ENCODE measurements at places on chromosomes 2 and 18.

DNA sequence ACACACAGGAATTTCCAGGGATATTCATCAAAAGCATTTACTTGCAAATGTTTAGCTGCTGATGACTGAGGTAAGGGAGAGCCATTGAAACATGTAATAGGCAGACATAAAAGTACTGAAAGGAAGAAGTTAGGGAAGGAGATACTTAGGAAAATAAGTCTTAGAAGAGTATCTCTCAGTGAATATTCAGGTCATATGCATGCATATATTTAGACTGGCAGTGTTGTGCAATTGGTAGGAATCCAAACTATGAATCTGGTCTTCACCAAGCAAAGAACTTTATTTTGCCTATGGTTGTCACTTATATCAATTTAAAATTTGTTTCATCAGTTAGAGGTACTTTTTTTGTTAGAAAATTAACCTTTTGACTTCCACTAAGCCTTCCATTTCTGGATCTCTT lies 1490.7 kb downstream of the SUCLG1 start:
- H3K27ac ChIP-seq, result no peak overlapping the region
- no peaks in the 10 kb centered on the region for H3K4me1 ChIP-seq
- H3K36me3 ChIP-seq, result no peaks in the 10 kb centered on the region
- no peak for DNase-seq
- H3K4me3 ChIP-seq, result no peak overlapping the region
- H3K27me3 ChIP-seq, result no peaks in the 10 kb centered on the region

- H3K36me3 ChIP-seq, result peaks cover 9% of the 10 kb centered on the region
- H3K27ac ChIP-seq, result no peak overlapping the region
- H3K4me3 ChIP-seq, result no peak overlapping the region
- H3K27me3 ChIP-seq, result no peaks in the 10 kb centered on the region
These were observed 63.2 kb downstream of the NDUFA10 start for GRCh38 chr2:239961662-239962613.

DNA sequence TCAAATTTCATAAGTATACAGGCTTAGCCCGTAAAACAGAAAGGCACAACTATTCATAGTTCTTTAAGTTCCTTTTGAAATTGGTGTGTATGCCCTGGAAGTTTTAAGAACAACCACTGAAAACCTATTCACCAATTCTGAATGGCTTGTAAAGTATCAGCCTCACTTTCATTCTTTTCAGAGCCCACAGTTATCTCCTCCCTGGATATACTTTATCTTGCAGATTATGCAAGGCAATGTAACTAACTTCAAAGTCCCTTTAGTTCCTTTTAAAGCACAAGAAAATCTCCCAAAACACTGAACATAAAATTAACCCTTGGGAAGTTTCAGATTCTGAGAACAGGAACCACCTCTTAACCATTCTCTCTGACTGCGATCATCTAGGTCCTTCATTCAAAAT lies 1.1 kb downstream of the STRN start:
- H3K4me1 ChIP-seq, result peaks cover 43% of the 10 kb centered on the region
- no peaks in the 10 kb centered on the region for H3K36me3 ChIP-seq
- H3K27me3 ChIP-seq, result no peaks in the 10 kb centered on the region

DNA sequence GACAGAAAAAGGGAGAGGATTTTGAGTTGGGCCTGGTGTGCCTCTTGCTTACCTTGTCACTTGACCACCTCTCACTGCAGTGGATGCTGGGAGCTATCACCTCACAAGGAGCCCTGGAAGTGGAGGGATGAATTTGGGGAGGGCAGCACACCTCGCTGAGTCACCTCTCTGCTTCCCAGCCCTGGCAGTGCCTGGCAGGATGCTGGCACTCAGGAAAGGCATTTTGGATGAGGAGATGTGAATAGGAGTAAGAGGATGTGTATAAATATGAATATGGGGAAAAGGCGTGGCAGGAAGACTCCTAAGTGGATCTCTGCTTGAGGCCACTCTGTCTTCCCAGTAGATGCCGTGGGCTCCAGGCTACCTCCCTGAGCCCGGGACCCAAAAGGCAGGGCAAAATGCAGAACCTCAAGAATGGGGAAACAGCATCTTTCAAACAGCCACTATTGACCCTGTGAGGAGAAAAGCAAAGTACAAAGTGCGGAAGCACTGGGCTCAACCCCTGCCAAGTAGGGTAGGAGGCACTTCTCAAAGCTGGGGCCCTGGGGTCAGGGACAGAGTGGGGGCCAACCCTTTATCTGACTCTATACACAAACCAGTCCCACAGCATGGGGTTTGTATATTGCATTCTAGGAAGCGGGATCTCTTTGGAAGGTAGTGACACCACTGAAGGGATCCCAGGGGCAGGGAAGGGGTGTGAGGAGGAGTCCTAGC lies 164.5 kb upstream of the GLI2 start:
- H3K36me3 ChIP-seq, result no peaks in the 10 kb centered on the region
- no peak overlapping the region for H3K27ac ChIP-seq
- peaks cover 17% of the 10 kb centered on the region for H3K4me1 ChIP-seq
- H3K27me3 ChIP-seq, result peaks cover 62% of the 10 kb centered on the region

DNA sequence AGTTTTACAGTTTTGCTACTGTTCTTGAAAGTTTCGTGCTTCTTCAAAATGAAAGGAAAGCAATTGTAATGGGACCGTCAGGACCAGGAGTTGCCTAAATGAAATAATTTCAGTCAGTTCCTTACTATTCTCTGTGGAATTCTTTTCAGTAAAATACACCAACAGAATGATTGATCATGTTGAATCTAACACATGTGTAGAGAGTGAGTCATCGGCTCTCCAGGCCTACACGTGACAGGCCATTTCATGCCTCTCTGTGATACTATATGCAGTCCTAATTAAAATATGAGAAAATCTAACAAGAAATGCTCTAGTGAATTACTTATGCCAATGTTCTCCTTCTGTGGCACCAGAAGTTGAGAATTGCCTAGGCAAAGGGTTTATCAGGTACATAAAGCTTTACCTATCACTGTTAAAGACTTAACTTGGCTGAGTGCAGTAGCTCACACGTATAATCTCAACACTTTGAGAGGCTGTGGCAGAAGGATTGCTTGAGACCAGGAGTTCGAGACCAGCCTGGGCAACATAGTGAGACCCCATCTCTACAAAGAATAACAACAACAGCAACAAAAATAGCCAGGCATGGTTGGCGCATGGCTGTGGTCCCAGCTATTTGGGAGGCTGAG lies 199.4 kb downstream of the LRRTM1 start:
- no peaks in the 10 kb centered on the region for H3K36me3 ChIP-seq
- no peaks in the 10 kb centered on the region for H3K27me3 ChIP-seq
- H3K4me3 ChIP-seq, result no peak overlapping the region

DNA sequence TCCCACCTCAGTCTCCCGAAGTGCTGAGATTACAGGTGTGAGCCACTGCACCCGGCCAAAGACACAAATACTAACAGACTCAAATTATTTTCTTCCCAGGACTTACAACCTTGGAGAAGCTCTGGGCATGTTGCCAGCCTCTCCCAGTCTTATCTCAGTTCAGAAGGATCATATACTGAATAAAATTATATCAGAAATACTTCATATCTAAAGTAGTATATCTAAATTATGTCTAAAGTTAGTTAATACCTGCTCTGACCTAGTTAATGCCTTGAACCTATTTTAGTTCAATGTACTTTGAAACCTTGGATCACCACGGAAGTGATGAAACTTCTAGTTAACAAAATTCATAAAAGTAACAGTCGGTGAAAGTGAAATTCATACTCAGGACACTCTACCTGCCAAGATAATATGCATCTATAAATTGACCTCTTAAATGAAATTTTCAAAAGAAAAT lies 34.4 kb upstream of the CYBRD1 start:
- H3K4me1 ChIP-seq, result no peaks in the 10 kb centered on the region
- peaks cover 3% of the 10 kb centered on the region for H3K36me3 ChIP-seq
- no peak overlapping the region for H3K27ac ChIP-seq
- H3K27me3 ChIP-seq, result no peaks in the 10 kb centered on the region
- DNase-seq, result no peak

DNA sequence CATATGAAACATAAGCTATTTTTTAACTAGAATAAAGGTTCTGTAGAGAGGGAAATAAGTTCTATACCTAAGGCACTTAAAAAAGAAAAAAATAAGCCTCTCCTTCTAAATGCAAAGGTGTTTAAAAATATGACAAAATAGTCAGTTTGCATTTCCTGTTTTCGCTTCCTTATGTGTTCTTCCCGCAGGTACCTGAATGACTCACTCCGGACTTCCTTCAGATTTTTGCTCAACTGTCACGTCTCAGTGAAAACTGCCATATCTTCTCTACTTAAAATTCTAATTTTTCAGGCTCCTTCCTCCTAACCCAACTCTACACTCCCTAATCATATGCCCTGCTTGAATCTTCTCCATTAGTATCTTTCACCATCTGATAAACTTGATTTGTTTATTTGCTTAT lies 1333.1 kb downstream of the LRP1B start:
- H3K27ac ChIP-seq, result no peak overlapping the region
- no peak for DNase-seq
- no peaks in the 10 kb centered on the region for H3K36me3 ChIP-seq
- no peak overlapping the region for H3K4me3 ChIP-seq

- DNase-seq, result no peak
- H3K4me3 ChIP-seq, result no peak overlapping the region
- peaks cover 10% of the 10 kb centered on the region for H3K27me3 ChIP-seq
- no peaks in the 10 kb centered on the region for H3K4me1 ChIP-seq
- no peak overlapping the region for H3K27ac ChIP-seq
- H3K36me3 ChIP-seq, result no peaks in the 10 kb centered on the region
These were observed 191.2 kb upstream of the PXDN start for GRCh38 chr2:1935476-1935875.

GRCh38 chr2:54371460-54372065 lies 84.6 kb upstream of the SPTBN1 start:
- no peaks in the 10 kb centered on the region for H3K4me1 ChIP-seq
- no peak for DNase-seq
- H3K36me3 ChIP-seq, result no peaks in the 10 kb centered on the region
- peaks cover 18% of the 10 kb centered on the region for H3K27me3 ChIP-seq

DNA sequence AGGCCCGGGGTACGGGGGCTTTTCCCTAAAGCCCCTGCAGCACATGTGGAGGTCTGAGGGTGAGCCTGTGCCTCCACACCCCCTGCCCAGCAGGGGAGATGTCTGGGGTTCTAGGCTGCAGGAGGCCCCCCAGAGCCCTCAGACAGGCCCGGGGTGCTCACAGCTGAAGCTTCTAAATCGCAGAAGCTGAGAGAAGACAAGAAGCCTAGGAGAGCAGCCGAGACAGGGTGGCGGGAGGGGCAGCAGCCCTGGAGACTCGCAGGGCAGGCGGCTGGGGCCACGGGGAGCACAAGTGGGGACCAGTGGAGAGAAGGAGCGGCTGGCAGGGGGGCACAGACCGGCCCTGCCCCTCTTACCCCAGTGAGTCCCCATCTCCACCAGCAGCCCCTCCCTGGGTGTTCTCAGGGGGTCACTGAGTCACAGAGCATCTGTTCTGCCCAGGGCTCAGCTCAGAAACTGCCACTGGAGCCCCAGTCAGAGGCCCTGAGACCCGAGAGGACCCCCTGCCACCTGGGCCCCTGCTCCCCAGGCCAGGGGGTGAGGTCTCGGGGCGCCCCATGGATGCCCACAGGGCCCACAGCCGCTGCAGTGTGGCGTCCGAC lies 26.1 kb downstream of the GPC1 start:
- DNase-seq, result no peak
- peaks cover 4% of the 10 kb centered on the region for H3K36me3 ChIP-seq
- no peak overlapping the region for H3K4me3 ChIP-seq
- H3K27ac ChIP-seq, result no peak overlapping the region

GRCh38 chr2:224601923-224602322 lies 16.8 kb upstream of the CUL3 start:
- H3K27ac ChIP-seq, result no peak overlapping the region
- H3K4me1 ChIP-seq, result no peaks in the 10 kb centered on the region
- no peak for DNase-seq
- no peak overlapping the region for H3K4me3 ChIP-seq
- no peaks in the 10 kb centered on the region for H3K36me3 ChIP-seq
- no peaks in the 10 kb centered on the region for H3K27me3 ChIP-seq

DNA sequence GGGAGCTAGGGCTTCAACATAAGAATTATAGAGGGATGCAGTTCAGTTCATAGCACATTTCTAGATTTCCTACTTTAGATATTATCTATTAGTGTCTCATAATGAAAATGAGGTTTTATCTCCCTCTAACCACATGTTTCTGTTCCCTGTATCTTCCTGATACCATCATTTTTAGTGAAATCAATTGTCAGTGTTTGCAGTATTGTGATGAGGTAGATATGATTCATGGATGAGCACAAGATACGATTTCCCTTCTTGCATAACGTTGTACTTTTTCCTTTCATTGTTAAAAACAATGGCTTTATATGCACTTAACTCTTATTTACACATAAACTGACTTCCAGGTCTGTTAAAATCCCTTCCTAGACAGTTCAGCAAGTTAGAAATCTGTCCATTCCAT lies 211.4 kb downstream of the ZBTB7C start:
- H3K4me1 ChIP-seq, result no peaks in the 10 kb centered on the region
- no peak overlapping the region for H3K27ac ChIP-seq
- H3K4me3 ChIP-seq, result no peak overlapping the region
- DNase-seq, result no peak

DNA sequence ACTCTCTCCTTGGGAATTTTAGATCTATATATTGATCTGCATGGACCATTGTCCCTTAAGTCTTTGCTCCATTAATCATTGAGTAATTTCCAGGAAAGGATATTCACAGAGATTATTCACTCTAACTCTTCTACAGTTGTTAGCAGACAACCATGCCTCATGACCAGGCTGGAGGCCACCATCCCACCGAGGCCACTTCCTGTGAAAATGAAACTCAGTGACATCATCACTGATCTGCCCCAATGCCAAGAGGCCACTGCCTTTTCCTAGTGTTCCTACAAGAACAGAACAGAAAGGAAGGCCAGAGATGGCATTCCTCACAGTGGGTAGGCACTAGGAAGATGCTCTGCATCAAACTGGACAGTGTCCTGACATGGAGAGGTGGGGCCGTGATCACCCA lies 161.3 kb downstream of the DTNA start:
- no peak for DNase-seq
- no peaks in the 10 kb centered on the region for H3K36me3 ChIP-seq
- peaks cover 4% of the 10 kb centered on the region for H3K4me1 ChIP-seq
- no peak overlapping the region for H3K27ac ChIP-seq

DNA sequence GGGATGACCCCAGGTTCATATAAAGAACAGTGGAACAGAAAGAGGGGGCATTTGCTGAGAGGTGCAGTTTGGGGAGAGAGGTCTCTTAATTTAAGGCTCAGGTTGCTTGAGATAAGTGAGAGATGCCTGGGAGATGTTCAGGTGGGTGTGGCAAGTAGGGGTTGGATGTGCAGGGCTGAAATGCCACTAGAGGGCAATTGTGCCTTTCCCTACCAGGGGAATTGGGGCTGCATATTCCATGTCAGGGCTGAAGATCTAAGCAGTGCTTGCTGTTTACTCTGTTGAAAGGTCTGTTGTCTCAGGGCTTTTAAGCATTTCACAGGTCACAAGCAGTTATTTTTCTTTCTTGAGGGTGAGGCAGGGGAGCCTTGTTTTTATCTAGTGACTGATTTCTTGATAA lies 7.8 kb downstream of the CCDC85A start:
- H3K27me3 ChIP-seq, result peaks cover 52% of the 10 kb centered on the region
- no peak overlapping the region for H3K4me3 ChIP-seq
- no peak for DNase-seq

- H3K27me3 ChIP-seq, result no peaks in the 10 kb centered on the region
- H3K4me1 ChIP-seq, result peaks cover 4% of the 10 kb centered on the region
- no peak overlapping the region for H3K4me3 ChIP-seq
- no peak for DNase-seq
These were observed 60.0 kb downstream of the CAPN13 start for GRCh38 chr2:30747206-30747605.

All from progenitor cell of endocrine pancreas (in vitro differentiated cells).